Small intestine (tissue), 16 donors: ENCODE measurements at places on chromosomes 4 and X. TPM values are rescaled to one million over a fixed set of nuclear protein-coding genes. Genes with fewer than 3 reads are reported as not detected.
A peak's percentile ranks its signal among the peaks of the same experiment; 100 is the strongest.

The IL1RAPL1 gene
- 0.04 TPM for polyA plus RNA-seq

DNA sequence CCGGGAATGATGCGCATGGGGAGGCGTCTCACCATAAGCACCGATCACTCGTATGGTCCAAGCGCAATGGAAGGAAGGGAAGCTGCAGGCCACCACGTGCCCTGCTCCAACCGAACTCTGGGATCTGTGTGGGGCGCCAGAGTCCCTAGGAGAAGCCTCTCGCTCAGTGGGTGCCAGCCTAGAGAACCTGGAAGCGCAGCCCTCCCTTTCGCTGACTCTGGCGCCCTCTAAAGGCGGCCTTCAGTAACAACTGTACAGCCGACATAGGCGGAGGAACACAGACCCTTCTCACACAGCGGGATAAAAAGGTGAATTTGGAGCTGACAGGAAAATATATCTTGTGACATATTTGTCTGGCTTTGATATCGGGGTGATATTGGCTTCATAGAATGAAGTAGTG lies 76.0 kb downstream of the INTS6L start:
- peak; percentile 36 for DNase-seq

- DNase-seq, result no peak
These were observed 46.5 kb downstream of the HADH start for GRCh38 chr4:108036213-108036612.

The FGFBP2 gene
- polyA plus RNA-seq, result not detected

DNA sequence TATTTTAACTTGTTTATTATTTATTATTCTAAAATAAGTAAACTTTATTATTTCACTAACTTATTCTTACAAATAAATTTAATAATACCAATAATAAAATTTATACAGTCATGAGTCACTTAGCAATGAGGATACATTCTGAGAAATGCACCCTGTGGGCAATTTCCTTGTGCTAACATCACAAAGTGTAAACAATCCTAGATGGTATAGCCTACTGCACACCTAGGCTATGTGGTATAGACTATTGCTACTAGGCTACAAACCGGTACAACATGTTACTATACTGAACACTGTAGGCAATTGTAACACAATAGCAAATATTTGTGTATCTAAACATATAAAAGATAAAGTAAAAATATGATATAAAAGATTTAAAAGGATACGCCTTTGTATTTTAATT lies 479.5 kb downstream of the EPHA5 start:
- DNase-seq, result no peak

GRCh38 chr4:472881-473569 lies 25.9 kb downstream of the ZNF721 start:
- DNase-seq, result no peak

- no peak for DNase-seq
These were observed 74.9 kb downstream of the NSG1 start for GRCh38 chr4:4461850-4462249.

The IQCM gene
- polyA plus RNA-seq, result not detected

DNA sequence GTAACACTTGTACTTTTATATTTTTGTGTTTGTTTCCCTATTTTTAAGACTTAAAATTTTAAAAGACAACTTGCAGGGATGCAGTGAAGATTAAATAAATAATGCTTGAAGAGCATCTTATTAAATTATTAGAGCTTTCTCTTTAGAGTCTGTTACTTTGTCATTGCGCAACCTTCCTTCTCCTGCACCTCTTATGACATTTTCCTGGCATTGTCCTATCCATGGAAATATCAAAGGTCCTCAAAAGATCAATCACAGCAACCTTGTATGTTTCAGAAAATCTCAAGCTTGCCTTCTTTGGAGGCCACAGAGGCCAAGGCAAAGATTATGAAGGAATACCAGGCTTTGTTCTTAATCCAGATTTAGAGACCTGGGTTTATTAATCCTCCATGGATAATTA lies 116.3 kb downstream of the GRXCR1 start:
- DNase-seq, result no peak

The RAB9A gene
- polyA plus RNA-seq, result 32.4 TPM

The LANCL3 gene
- 0.31 TPM for polyA plus RNA-seq

- no peak for DNase-seq
These were observed 33.1 kb downstream of the GAB3 start for GRCh38 chrX:154717824-154718223.

DNA sequence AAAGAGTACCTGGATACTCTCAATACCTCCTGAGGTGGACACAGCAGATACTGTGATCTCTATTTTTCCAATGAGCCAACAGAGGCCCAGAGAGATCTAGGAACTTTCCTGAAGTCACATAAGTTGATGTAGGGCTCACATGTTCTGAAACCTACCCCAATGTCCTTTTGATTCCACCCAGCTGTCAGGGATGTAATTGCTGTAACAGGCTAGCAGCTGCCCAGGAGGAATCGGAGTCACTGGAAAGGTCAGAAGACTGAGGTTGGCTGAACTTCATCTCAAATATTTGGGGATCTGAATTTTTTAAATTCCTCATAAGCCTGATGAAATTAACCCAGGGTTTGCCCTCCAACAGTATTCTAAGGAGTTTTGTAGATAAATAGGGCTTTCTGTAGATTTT lies 52.5 kb upstream of the PROM1 start:
- DNase-seq, result no peak

The SLC39A8 gene
- polyA plus RNA-seq, result 9.5 TPM

The CENPVL1 gene
- polyA plus RNA-seq, result not detected

DNA sequence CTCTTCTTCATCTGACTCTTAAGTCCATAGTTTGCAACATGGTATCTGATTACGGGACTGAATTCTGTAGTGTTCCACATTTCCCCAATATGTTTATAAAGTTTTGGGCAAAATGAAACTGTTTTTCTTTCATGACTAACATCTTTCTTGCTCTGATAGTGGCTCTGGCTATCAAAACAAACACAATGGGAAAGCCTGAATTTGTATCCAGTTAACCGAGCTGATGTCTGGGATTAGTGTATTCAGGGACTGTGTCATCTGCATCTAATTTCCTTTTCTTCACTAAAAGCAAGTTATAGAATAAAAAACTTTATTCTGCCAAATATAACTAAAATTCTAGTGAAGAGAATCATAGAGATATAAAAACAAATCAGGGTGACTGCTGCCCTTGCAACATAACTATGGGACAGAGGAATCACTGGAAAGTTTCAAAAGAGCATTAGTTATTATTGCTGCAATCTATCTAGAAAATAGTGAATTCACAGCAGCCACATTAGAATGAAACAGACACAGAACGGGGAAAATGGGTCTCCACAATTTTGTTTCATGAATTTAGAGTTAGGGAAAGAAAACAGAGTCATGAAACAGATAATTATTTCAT lies 61.3 kb downstream of the ANTXR2 start:
- DNase-seq, result no peak

DNA sequence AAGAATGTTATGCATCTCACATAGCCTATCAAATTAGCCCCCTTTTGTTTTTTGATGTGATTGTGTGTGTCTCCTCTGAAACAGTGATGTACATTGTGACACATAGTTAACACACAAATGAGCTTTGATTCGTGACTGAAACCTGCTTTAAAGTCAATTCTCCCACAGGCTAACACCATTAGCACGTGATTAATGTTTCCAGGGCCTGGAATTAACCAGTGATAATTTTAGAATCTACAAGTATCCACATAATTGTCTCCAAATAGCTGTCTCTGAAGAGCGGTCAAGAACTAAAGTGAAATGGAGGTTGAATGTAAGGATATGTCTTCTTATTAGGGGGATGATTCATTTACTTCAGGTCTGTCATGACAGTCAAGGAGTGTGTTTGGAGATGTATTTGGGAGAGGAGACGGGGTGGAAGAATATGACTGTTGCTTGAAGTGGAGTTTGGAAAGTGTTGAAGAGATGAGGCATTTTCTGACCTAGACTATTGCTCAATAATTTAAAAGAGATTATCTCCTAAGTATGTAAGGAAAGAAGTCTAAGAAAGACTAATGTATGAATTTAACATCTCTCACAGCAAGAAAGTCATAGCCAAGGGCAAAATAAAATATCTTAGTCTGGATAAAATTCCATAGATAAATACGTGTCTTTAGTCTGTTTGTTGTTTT lies 13.7 kb upstream of the RASGEF1B start:
- DNase-seq, result no peak

DNA sequence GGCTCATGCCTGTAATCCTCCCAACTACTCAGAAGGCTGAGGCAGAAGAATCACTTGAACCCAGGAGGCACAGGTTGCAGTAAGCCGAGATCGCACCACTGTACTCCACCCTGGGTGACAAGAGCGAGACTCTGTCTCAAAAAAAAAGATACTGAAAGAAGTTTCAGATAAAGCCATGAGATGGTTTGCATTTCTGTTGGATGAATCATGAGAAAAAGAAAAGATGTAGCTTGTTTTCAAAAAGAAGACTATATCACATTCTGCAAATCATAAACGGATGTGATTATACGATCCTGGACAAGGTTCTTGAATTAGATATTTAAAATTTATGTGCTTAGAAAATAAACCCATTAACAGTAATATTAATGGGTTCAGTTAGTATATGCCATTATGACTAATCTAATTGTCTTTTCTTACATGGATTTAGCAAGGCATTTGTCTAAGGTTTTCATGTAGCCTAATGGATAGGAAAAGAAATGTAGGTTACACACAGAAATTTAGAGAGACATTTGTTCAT lies 345.9 kb downstream of the SLC7A11 start:
- no peak for DNase-seq

The NXT2 gene
- polyA plus RNA-seq, result 11.8 TPM

DNA sequence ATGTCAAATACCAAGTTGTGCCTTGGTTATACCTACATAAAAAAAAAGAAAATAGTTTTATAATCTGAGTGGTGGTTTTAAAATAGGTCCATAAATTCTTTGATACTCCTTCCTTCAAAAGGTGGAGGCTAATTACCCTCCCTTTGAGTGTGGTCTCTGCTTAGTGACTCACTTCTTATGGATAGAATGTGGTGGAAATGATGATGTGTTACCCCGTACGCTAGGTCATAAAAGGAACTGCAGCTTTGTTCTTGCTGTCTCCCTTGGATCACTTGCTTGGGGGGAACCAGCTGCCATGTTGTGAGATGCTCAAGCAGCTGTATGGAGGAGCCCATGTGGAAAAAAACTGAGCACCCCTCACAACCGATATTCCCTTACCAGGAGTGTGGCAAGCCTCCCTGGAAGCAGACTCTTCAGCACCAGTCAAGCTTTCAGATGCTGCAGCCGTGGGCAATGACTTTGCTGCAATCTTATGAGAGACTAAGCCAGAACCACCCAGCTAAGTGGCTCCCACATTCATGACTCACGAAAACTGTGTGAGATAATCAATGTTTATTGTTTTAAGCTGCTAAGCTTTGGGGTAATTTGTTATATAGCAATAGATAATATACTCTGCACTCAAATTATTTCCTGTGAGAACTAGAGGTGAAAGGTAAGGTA lies 195.0 kb upstream of the GATB start:
- no peak for DNase-seq

- peak; percentile 50 for DNase-seq
These were observed 63.4 kb upstream of the ENPEP start for GRCh38 chr4:110412354-110413065.

The CXCL8 gene
- 2.2 TPM for polyA plus RNA-seq

The ZMAT1 gene
- polyA plus RNA-seq, result 18.3 TPM
